ENCODE measurements at places on chromosomes 11 and 22. TPM values are rescaled to one million over a fixed set of nuclear protein-coding genes. Genes with fewer than 3 reads are reported as not detected.

PAX6 gene
- not detected for polyA plus RNA-seq

SHANK2 gene
- not detected for polyA plus RNA-seq

MOV10L1 gene
- polyA plus RNA-seq, result not detected

HBB gene
- polyA plus RNA-seq, result 60.1 TPM

MIOX gene
- not detected for polyA plus RNA-seq

CD248 gene
- 0.19 TPM for polyA plus RNA-seq

SLC22A12 gene
- polyA plus RNA-seq, result not detected

TPH1 gene
- polyA plus RNA-seq, result not detected

DNAJC24 gene
- polyA plus RNA-seq, result 12.2 TPM

DBX1 gene
- polyA plus RNA-seq, result not detected

OTOG gene
- not detected for polyA plus RNA-seq

CLDN5 gene
- 0.79 TPM for polyA plus RNA-seq

ZNF214 gene
- polyA plus RNA-seq, result not detected

CEP126 gene
- polyA plus RNA-seq, result 0.50 TPM

RAB3IL1 gene
- not detected for polyA plus RNA-seq

DNAJB13 gene
- polyA plus RNA-seq, result 0.35 TPM

MUC5AC gene
- polyA plus RNA-seq, result not detected

GVQW3 gene
- polyA plus RNA-seq, result 2.1 TPM

APBB1 gene
- 21.4 TPM for polyA plus RNA-seq

POTEH gene
- polyA plus RNA-seq, result 0.13 TPM

GSTT2B gene
- polyA plus RNA-seq, result not detected

IGSF22 gene
- 4.0 TPM for polyA plus RNA-seq

NRIP3 gene
- polyA plus RNA-seq, result not detected

SCN3B gene
- polyA plus RNA-seq, result not detected

TIGD3 gene
- 2.3 TPM for polyA plus RNA-seq

CFAP68 gene
- polyA plus RNA-seq, result 25.7 TPM

BTG4 gene
- polyA plus RNA-seq, result not detected

IGLL1 gene
- not detected for polyA plus RNA-seq

PLAAT5 gene
- polyA plus RNA-seq, result not detected

CARD18 gene
- polyA plus RNA-seq, result not detected

SUSD2 gene
- not detected for polyA plus RNA-seq

SNX32 gene
- polyA plus RNA-seq, result 0.78 TPM

SCGB1A1 gene
- polyA plus RNA-seq, result not detected

UQCR10 gene
- polyA plus RNA-seq, result 255 TPM

NCF4 gene
- 121 TPM for polyA plus RNA-seq

IFITM10 gene
- polyA plus RNA-seq, result 0.06 TPM

SPDYC gene
- not detected for polyA plus RNA-seq

Data from IgD-negative memory B cell (primary cell).